ENCODE measurements at places on chromosomes 6 and 20.

DNA sequence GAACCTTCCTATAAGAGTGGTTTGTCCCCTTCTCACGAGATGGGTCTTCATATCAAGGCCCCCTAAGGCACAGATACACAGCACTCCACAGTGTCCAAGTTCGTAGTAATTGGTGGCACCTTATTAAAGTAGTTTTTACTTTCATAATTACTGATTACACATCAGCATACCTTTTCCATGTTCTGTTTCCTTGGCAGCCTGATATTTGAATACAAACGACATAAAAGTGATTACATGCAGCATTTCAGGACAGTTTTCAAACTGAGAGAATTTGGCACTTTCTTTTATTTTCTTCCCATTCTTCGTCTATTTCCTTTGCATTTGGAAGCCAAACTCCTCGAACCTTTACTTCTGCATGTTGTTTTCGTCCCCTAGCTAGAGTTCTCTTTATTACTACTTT, 139.7 kb downstream of the MTHFD1L start:
- DNase-seq, result no peak

DNA sequence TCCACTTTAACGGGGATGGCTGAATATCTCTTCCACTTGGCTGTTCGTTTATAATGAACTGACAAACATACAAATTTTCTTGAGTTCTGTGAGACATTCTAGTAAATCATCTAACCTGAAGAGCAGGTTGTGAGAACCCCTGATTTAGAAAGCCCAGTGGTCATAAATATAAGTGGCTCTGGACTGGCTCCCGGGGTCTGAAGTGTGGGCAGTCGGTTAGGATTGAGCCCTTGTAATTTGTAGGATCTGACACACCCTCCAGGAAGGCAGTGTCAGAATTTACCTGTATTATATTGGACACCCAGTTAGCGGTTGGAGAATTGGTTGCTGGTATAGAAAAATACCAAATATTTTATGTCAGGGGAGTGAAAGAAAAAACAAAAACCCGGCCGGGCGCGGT, 6.8 kb upstream of the GMEB2 start:
- no peak for DNase-seq

GRCh38 chr20:1933465-1933870, 38.3 kb downstream of the SIRPA start:
- DNase-seq, result no peak

DNA sequence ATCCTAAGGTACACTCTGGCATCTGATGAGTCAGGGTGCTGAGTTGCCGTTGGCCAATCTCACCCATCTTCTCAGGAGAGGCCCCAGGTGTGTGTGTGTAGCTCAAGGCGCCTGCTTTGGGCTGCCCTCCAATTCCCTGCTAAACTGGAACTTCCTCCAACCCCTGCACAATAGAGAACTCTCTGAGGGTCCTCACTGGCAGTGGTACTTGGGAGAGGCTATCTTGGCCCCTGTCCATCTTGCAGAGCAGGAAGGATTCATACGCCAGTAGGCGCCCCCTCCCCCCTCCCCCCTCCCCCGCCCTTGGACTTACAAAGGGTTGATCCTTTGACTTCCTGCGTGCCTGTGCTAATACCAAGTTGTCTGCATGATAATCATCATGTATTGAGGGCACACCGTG, 173.6 kb downstream of the SASH1 start:
- no peak for DNase-seq

DNA sequence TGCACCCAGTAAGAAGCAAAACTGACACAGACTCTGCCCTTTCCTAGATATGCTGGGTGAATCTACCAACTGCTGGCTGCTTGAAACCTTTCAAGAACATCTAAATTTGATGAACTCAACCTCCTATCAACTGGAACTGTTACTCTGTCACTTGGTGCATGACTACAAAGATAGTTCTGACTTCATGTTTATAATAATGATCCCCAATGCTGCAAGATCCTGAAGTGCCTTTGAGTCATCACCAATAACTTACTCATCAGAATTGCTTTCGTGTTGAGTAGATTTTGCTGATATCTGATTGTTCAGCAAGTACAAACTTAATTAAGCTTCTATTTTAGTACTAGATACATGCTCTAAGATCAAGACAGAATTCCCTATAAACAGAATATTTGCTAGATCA, 100.2 kb upstream of the ARMC2 start:
- DNase-seq, result no peak

- DNase-seq, result no peak
Observed at GRCh38 chr20:31869942-31870725, at the start of the genes DUSP15 and TTLL9. DUSP15 (minus strand) TSS chr20:31870527; CDS start chr20:31870337, 190 bp downstream. TTLL9 (plus strand) TSS chr20:31870634; CDS start chr20:31871127, 493 bp downstream.

- DNase-seq, result no peak
Observed at GRCh38 chr6:24779416-24780016, 4.8 kb downstream of the GMNN start.

DNA sequence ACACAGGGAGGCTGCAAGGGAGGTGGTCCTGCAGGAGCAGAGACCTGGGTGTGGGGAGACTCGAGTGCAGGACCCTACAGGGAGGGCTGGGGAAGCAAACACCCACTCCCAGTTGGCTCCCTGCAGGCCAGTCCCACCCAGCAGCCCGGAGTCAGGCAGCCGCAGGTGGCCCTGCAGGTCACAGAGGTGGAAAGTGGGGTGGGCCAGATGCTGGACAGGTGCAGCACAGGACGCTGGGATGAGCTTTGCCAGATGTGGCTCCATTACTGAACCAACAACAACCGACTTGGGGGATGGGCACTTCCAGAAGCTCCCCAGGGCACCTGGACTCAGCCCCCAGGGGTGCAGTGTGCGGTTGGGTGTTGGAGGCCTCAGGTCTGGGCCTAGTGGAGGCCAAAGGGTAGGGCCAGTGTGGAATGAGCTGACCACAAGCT, 26.6 kb upstream of the MYT1 start:
- DNase-seq, result no peak

GRCh38 chr6:170290296-170291128, at the start of gene DLL1:
DLL1 (minus strand) TSS chr6:170291078; CDS start chr6:170290139, 939 bp downstream.
- no peak for DNase-seq

GRCh38 chr6:137707590-137708360, 159.3 kb upstream of the TNFAIP3 start:
- DNase-seq, result peak; percentile 47

DNA sequence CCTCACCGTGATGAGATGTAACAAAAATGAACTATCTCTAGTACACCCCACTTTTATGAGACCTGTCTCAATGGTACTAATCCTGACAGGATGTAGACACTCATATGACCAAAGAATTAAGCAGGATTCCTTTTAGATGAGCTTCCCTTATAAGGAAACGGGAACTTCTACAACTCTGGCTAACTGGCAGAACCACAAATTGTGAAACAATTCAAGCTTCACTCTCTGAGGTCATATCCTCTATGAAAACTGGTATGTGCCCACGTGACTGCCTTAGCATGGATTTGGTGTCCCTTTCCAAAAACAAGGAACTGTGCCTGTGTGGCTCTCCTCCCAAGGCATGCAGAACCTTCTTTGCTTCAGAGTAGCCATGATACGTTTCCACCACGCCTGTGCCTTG, 14.1 kb upstream of the CPNE5 start:
- no peak for DNase-seq

GRCh38 chr6:150514806-150515380, 84.8 kb upstream of the PLEKHG1 start:
- DNase-seq, result no peak

DNA sequence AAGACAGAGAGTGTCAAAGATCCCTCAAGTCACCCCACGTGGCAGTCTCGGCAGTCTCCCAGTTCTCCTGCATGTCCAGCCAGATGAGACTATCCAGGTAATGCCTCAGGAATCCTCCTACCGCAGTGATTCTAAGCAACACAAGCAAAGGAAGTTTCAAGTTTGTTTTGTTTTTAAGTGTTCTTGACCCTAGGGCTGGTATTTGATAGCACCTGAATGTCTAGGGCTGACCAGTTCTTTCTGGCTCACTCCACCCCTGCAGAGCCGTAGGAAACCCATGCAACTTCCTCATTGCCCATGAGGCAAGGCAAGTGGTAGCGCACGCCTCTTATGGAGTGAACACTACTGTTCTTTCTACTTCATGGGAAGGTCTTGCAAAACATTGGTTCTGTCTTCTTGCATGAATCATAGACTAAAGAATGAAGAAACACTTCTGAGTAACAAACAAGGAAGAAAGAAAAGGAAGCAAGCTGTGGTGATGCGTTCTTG, 24.8 kb upstream of the FOXQ1 start:
- no peak for DNase-seq

GRCh38 chr20:31670371-31671228, 32.9 kb downstream of the COX4I2 start:
- no peak for DNase-seq

DNA sequence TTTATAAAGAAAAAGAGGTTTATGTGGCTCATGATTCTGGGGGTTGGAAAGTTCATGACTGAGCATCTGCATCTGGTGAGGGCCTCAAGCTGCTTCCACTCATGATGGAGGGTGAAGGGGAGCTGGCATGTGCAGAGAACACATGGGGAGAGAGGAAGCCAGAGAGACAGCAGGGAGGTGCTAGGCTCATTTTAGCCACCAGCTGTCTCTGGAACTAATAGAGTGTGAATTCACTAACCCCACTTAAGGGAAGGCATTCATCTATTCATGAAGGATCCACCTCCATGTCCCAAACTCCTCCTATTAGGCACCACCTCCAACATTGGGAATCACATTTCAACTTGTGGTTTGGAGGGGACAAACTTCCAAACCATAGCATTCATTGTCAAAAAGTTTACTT, 137.3 kb upstream of the PMEPA1 start:
- no peak for DNase-seq

GRCh38 chr6:31351401-31352309, 5.3 kb downstream of the HLA-B start:
- DNase-seq, result no peak

GRCh38 chr6:139490482-139490881, 116.0 kb upstream of the CITED2 start:
- DNase-seq, result no peak

- DNase-seq, result no peak
Observed at GRCh38 chr6:112040956-112041355, 12.9 kb upstream of the CCN6 start.

GRCh38 chr6:2959909-2960719, 11.3 kb downstream of the SERPINB6 start:
- no peak for DNase-seq

DNA sequence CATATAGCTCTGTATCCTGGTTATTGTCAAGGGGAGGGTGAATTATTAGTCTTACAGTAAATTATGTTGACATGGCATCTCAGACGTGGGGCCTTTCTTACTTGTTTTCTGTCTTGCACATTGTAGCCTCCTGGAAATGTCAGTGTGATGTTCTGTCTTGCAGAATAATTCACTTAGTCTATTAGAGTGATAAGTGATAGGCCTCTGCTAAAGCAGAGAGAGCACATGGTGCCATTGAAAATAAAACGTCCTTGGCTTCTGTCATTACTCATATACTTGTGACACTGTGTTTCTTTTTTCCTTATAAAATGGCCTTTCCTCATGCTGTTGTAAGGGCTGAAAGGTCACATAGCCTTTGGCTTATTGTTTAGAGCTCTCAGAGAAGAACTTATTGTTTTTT, 531.0 kb downstream of the EPM2A start:
- no peak for DNase-seq

DNA sequence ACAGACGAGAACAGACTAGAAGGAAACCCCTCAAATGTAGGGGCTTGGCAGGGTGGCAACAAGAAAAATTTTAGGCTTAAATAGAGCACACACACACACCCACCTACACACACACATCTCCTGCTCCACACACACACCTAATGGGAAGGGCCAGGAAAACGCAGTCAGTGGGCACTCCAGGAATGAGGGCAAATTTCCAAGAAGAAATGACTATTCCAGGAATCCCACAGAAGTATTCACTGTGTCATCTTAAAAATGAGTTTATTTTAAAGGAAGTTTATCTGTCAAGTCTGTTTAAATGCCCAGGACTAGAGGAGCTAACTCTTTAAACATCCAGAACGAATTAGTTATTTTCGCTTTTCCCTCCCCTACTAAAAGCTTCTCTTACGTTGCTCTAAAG, 13.0 kb downstream of the ALDH8A1 start:
- no peak for DNase-seq

DNA sequence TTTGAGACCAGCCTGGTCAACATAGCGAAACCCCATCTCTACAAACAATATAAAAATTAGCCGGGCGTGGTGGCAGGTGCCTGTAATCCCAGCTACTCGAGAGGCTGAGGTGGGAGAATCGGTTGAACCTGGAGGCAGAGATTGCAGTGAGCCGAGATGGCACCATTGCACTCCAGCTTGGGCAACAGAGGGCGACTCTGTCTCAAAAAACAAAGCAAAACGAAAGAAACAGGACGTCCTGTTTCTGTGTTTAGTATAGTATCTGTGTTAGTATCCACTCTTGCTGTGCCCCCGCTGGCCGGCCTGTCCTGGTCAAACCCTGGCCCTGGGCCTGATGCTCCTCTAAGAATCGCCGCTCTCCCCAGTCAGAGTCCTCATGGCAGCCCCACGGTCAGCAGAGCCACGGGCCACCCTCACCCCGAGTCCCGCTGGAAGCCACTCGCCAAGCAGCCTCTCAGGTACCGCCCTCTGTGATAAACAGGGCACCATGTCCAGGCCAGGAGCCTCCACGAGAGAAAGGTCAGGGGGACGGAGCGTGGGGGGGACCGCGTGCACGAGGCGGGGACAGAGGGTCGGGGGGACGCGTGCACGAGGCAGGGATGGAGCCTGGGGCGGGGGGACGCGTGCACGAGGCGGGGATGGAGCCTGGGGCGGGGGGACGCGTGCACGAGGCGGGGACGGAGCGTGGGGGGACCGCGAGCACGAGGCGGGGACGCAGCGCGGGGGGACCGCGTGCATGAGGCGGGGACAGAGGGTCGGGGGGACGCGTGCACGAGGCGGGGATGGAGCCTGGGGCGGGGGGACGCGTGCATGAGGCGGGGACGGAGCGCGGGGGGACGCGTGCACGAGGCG, 384.5 kb downstream of the SMOC2 start:
- no peak for DNase-seq

- DNase-seq, result no peak
Observed at GRCh38 chr6:87397656-87398055, 10.1 kb upstream of the CFAP206 start.

DNA sequence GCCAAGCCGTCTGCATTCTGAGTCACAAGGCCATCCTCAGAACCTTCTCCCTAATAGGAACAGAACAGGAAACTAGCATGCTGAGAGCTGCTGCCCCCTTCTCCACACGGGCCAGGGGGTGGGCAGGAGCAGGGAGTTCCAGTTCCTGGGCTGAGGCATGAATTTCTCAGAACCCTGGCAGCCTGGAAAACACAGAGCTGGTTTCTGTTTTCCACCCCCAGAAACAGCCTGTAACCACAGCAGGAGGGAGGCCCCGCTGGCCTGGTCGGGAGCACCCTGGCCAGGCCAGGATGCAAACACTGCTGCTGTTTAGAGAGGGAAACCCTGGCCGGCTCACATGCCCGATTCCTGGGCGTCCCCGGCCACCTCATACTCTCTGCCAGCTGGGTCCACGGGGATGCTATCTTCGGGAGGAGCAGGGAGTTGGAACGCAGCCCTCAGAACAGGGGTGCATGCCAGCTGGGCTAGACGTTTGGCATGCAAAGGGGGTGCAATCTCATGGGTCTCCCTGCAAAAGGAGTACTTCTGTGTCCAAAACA, 130.1 kb downstream of the NFATC2 start:
- no peak for DNase-seq

GRCh38 chr6:2920671-2921112, 17.6 kb upstream of the SERPINB9 start:
- DNase-seq, result no peak
